ENCODE measurements at places on chromosomes 5 and 9. TPM values are rescaled to one million over a fixed set of nuclear protein-coding genes. Genes with fewer than 3 reads are reported as not detected.

- DNase-seq = peak; percentile 63
Observed at GRCh38 chr9:70013598-70014196, 30.0 kb upstream of the MAMDC2 start.

DNA sequence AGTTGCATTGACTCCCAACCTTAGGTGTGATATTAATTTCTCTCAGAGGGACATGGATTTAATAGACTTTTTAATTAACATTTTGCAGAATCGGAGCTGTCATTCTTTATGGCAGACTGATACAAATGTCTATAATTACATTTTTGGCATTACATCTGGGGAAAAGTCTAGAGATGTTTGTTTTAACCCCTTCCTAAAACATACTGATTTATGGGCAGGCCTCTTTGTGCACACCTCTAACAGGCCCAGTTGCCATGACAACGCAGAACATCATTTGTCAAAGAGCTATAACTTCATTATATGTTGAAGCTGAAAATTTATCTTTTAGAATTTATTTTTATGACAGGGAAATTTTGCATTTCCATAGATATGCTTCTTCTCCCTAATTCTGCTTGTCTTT is 158.5 kb downstream of the NTRK2 start:
- DNase-seq = no peak

DNA sequence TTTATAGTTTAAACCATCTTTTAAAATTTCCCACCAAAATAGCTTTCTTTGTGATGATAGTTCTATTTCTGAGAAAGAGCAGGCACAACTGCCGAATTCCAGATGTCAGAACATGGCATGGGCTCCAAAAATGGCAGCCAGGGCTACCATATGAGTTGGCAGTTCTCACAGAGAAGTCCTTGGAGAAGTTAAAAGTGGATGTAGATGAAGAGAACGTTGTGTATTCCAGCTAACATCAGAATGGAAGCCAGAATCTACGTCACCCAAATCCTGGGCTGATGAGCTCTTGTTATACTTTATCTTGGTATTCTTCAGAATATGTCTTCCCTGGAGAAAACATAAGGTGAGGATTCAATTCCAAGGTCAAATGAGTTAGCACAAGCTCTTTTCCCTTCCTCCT is 66.9 kb upstream of the BASP1 start:
- DNase-seq = no peak

DNA sequence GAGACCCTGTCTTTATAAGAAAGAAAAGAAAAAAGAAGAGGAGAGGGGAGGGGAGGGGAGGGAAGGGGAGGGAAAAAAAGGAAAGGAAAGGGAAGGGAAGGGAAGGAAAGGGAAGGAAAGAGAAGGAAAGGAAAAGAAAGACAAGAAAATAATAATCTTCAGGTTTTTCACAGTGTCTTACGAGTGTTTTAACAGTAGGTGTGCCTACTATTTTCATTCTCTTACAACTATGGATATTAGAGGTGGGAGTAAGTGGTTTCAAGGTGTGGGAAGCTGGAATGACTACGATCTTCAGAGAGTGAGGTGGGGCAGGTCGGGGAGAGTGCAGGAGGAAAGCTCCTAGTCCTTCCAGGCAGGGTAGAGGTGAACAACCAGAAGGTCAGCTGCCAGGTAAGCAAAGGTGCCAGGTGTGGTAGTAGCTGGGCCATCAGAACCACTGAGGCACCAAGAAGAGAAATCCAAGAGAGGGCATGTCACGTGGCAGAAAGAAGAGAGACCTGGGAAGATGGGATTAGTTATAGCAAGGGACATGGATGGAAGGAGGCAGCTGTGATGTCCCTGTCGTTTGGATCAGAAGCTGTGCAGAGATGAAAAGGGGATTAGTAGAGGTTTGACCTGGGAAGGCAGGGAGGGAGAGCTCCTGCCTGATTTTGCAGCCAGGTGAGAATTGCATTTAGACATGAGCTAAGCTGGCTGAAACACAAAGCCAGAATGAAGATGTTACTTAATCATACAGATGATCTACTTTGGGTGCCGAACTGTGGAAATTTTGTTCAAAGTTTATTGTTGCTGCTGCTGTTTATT is 95.4 kb downstream of the OTULIN start:
- DNase-seq = no peak

GRCh38 chr9:19828576-19829109 is 39.8 kb upstream of the SLC24A2 start:
- DNase-seq = no peak

DNA sequence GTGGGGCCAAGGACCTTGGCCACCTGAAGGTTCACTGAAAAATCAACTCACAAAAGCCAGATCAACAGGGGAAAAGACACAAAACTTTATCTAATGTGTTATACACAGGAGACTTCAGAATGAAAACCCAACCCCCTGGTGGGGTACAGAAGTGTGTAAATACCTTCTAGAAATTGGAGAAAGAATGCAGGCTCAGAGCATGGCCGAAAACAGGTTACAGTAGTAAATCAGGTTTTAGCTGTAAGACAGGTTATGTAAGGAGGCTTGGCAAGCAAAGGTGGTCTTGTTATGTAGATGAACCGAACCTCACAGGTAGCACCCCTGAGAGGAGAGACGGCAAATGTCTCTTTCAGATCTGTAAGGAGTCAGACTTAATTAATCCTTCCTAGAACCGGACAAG is 10.0 kb downstream of the CEMIP2 start:
- DNase-seq = no peak

- DNase-seq = peak; percentile 87
Observed at GRCh38 chr5:69238760-69239251, 4.1 kb downstream of the CDK7 start.

DNA sequence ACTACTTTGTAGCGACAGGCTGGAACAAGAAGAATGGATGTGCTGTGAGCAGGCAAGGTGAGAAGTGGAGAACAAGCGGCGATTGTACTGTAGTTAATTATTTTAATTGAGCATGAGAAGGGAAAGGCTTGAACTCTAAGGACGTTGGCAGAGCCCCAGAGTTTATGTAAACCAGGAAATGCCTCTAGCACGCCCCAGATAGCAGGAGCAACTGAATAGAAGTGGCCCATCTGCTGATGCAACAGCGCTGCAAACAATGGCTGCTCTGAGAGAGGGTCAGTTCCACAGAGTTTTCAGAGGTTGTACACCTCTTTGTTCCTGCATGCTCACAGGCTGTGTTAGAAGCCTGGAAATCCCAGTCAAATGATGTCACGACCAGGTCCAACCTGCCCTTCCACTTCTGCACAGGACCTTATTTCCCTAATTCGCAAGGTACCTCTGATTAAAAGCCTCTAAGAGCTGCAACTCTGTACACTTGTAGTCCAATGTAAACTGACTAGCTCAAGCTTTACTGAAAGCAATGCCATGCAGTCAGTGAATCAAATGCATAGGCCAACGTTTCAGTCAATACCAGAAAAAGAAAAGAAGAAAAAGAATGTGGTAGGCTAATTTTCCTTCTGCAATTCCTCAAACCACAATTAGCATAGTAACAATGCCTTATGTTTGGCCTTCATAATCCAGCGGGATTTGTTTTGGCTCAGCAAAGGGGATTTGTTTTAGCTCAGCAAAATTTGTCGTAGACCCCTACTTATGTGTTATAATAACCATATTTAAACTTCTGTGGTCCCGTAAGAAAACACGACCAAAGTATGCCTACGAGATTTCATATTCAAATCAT is 119.6 kb upstream of the RETREG1 start:
- peak; percentile 64 for DNase-seq

- DNase-seq = peak; percentile 54
Observed at GRCh38 chr5:59789197-59789596, 104.3 kb downstream of the PDE4D start.

- no peak for DNase-seq
Observed at GRCh38 chr5:172315587-172316493, 32.3 kb upstream of the UBTD2 start.

DNA sequence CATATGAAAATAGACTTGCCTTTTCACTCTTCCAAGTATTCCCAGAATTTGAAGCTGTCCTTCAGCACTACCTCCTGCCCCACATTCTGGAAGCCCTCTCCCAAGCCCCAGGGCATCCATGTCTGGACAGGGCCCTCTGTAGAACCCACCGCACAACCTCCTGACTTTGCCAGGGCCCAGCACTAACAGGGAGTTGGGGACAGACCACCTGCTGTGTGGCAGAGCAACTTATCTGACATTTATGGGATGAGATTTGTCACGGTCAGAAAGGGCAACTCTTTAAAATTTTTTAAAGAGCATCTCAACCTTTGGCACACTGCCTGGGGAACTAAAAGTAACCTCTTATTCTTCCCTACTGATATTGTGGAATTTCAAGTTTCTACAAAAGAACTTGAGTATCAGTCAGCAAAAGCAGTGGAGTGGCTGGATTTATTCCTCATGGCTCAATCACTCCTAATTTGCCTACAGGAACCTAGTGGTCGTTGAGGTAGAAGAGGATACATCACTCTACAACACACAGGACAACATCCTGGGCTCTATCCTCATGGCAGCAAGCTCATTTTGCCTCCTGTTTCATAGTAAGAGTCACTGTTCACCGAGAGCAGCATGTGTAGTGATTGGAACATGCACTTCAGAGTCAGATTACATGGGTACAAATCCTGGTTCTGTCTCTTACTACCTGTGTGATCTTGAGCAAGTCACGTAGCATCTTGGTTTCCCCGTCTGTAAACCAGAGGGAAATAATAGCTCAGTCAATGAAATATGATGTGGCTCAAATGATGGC is 285.3 kb downstream of the ENC1 start:
- no peak for DNase-seq

GRCh38 chr5:122864842-122865241 is 19.4 kb downstream of the SNX24 start:
- DNase-seq = no peak

GRCh38 chr5:168244838-168245559 is 46.4 kb upstream of the WWC1 start:
- DNase-seq = peak; percentile 73

DNA sequence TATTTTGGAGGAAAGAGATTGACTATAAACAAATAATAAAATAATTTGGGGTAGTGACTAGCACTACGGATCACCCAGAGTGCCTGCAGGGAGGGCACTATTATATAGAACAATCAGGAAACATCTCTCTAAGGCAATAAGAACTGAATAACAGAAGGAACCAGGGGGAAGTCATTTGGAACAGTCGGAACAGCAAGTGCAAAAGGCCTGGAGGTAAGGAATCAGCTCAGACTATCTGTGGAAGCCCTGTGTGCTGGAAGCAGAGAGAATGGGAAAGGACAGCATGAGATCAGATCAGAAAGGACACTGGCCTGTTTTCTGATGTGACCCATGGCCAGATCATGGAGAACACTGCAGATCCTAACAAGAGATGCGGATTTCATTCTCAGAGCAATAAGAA is 357.6 kb downstream of the EFNA5 start:
- no peak for DNase-seq

- no peak for DNase-seq
Observed at GRCh38 chr5:57028161-57028560, 76.2 kb upstream of the MIER3 start.

- DNase-seq = peak; percentile 71
Observed at GRCh38 chr9:34994260-34994899, 4.8 kb downstream of the DNAJB5 start.

GRCh38 chr5:36070687-36071571 is 4.2 kb upstream of the UGT3A2 start:
- DNase-seq = peak; percentile 15

DNA sequence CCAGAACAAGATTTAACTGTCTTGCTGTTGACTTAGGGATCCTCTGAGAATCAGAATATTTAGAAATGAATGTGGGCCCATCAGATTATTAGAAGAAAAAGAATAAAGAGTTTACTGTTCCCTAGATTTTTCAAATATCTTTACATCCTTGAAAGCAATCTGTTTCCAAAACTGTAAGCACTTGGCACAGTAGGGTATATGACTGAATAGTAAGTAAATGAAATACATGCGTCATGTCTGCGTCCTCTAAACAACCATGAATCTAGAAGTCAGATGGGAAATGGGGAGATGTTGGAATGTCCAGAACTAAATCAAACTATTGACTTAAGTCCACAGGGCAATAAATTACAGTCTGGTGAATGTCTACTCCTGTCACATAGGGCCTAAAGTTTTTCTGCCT is 26.1 kb downstream of the TTC23L start:
- DNase-seq = no peak

DNA sequence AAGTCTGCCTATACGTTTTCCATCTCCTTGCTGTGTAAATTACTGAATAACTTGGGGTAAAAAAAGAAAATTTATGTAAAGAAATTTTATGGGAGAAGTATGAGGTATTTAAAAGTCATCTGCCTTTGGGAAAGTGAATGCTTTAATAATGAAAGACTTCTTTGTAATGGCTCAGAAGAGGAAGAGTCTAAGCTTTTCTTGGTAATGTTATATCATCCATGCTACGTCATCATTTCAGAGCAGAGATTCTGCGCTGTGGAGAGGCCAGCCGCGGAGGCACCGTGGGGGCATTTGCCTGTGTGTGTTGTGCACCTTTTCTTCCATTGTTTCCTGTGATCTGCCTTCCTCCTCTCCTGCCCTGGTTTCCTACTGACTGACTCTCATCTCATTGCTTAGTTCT is 78.2 kb downstream of the GOLM1 start:
- DNase-seq = no peak

DNA sequence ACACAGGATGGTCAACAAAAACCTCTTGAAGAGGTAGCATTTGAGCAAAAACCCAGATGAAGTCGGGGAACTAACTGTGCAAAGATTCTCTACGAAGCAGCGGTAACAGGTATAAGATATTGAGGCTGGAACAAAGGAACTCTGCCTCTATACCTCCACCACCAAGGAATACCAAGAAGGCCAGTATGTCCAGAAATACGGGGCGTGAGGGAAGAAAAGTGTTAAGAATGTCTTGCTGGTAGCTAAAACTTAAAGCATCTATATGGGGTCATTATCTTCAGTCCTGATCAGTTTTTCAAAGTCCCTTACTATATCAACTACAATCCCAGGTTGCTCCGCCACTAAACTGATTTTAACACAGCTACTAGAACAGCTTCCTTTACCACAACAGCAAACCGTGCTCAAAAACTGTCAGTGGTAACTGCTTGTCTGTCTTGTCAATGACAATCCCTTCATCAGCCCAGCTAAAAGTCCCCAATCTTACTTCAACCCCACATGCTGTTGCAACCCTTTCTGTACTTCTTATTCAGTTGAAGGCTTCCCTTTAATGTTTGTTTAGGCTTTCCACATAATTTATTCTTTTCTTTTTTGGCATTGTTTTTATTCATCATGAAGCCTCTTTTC is 9.4 kb downstream of the PAM start:
- no peak for DNase-seq

GRCh38 chr5:167934551-167934971 is 356.9 kb upstream of the WWC1 start:
- peak; percentile 96 for DNase-seq

DNA sequence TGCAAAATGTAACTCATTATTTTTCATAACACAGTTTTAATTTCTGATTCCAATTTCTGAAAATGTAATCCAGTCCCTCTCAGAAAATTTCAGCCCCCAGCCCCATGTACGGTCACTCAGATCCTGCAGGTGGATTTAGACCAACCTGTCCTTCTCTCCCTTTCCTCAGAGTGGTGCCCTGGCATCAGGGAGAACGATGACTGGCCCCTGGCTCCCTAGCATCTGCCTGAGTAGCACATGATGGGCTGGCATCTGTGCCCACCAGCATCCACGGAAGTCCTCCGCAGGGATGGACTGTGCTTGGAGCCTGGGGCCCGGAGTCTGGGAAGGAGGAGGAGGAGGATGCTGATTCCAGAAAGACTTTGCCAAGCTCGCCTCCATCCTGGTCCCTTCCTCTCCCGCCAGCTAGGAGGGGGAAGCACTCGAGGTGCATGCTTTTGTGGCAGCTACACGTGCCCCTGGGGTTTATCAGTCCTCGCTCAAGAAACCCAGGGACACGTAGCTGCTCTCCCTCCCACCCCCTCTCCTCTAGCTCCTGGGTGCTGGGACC is 54.4 kb upstream of the RUFY1 start:
- no peak for DNase-seq

COL5A1 gene
- 897 TPM for total RNA-seq

ANP32B gene
- total RNA-seq = 11.2 TPM

NFIB gene
- total RNA-seq = 5.3 TPM

SPAAR gene
- not detected for total RNA-seq

MARVELD2 gene
- 5.5 TPM for total RNA-seq
